Mucosa of descending colon (tissue), 3 donors: ENCODE measurements at places on chromosomes 13 and 19.

- DNase-seq = no peak
Observed at GRCh38 chr19:2523630-2524311, 47.8 kb downstream of the GADD45B start.

DNA sequence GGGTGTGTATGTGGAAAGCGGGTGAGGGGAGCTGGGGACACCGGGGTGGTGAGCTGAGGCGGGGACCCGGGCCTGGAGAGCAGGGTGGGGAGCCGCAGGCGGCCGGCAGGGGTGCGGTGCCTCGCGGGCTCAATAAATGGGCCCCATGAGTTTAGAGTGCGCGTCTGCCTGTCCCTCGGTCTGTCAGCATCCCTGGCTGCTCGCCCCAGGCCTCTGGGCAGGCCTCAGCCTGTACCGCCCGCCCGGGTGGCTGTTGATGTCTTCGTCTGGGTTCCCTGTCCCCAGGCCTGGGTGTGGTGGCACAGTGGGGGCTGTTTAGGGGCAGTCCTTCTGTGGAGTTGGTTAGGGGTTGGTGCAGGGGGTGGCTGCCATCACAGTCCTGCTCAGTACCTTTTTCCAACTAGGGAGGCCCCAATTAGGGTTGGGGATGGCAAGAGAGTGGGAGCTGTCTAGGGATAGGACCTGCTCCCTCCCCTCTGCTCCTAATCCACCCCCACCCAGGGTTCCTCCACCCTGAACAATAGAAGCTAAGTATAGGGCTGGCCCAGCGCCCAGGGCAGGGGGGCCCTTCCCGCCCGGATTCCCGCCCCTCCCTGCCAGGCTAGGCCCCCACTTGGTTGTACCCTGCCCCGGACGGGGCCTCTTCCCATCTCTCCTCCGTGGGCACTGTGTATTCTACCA lies 12.2 kb downstream of the CIC start:
- DNase-seq = peak; percentile 81

DNA sequence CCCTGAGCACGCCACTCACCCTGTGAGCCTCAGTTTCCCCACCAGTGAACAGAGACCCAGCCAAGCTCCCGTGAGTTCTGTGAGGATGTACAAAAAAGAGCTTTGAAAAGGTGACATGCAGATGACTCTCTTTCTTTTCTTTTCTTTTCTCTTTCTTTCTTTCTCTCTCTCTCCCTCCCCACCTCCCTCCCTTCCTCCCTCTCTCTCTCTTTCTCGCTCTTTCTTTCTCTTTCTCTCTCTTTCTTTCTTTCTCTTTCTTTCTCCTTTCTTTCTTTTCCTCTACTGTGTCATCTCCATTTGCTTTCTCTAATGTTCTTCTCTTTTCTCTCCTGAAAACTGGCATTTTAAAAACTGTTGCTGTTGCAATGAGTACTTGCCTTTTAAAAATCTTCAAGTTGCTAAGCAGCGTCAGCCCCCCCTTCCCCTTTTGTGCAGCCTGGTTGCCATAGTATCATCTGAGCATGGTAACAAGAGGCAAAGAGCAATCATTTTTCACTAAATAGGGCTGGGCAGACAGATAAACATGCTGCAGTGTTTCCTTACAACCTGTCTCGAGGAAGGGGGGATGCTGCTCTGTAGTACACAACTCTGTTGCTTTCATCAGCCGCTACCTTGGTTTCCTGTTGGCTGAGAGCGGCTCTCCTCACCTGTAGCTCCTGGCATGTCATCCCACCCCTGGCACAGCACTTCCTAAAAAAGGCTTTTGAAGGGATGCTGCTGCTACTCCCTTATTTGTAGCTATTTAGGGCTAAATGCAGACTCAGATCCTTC lies 108.7 kb upstream of the MBNL2 start:
- no peak for DNase-seq

DNA sequence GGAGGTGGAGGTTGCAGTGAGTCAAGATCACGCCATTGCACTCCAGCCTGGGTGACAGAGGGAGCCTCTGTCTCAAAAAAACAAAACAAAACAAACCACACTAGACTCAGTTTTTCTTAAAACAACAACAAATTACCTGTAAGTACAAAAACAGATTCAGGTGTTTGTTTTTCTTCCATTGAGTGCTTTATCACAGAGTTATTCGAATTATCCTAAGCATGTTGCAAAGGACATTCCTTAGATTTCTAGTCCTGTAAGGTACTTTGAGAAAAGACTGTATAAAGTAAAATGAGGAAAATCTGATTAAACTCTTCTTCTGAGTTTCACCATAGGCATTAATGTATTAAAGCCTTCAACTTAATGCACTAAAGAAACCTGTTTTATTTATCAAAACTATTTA lies 2.2 kb upstream of the EEF1AKMT1 start:
- DNase-seq = no peak

- DNase-seq = peak; percentile 12
Observed at GRCh38 chr19:55101261-55101660, 16.2 kb downstream of the PPP1R12C start.

DNA sequence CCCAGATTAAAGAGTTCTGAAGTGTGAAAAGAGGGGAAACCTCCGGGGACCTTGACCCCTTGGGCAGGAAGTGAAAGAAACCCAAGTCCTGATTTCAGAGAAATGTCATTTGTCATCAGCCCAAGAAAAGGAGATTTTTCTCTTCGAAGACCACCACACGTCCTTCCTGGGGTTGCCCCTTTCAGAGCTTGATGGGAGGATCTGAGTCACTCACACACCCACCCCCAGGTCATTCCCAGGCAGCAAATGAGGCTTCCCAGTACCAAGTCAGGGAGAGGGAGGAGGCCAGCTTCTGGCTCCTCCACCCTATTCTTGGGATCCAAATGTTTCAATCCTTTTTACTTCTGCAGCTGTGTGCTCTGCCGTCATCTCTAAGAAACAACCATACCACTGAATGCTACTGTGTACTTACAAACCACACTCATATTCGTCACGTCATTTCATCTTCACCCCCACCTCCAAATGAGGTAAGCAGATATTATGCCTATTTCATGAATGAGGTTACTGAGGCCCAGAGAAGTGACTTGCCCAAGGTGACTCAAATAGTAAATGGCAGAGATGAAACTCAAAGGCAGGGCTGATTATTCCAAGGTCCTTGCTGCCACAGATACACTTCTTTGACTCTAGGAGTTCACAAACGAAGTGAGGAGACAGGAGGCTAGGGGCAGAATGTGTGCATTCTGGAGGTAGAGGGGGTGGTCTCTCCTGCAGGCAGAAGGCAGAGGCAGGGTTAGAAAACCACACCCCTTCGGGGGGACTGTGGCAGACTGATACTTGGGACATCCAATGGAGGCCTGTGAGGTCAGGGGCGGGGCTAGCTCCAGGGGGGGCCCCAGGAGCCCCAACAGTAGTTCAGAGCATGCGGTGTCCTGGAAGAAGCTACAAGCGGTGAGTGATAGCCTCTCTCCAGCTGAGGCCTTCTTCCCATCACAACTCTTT lies 5.0 kb upstream of the KMT2B start:
- no peak for DNase-seq

- DNase-seq = no peak
Observed at GRCh38 chr19:54893406-54893805, 12.5 kb upstream of the NCR1 start.

- no peak for DNase-seq
Observed at GRCh38 chr13:39315796-39316195, 277.5 kb downstream of the NHLRC3 start.

- no peak for DNase-seq
Observed at GRCh38 chr19:28815257-28815656, 397.7 kb downstream of the UQCRFS1 start.

DNA sequence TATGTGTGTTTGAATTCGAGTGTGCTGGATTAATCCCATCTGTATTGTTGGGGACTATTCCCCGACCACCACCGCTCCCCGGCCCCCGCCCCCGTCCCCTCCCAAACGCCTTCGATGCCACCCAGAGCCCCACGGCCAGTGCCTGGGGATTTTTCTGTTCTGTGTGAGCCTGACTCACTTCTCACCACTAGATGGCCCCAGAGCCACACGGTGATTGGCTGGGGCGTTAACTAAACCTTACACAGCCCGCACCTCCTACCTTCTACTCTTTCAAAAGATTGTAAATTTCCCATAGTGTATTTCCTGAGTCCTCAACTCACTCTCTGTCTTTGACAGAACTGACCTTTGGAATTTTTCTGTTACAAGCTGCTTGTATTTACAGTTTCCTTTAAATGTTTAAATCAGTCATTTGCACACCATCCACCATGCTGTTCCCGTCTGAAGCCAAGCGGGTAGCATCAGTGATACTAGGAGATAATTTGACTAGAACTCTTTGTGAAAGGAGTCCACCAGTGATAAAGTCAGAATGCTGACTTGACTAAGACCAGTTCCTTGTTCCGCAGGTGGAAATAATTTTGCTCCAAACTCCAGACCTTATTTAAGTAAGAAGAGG lies 61.4 kb downstream of the RFX2 start:
- DNase-seq = peak; percentile 90

- no peak for DNase-seq
Observed at GRCh38 chr13:94063096-94063495, 416.4 kb downstream of the DCT start.

GRCh38 chr13:25901460-25902376 lies 150.1 kb downstream of the SHISA2 start:
- no peak for DNase-seq
